ENCODE measurements at places on chromosomes 1 and 21.
A peak's percentile ranks its signal among the peaks of the same experiment; 100 is the strongest.

GRCh38 chr21:36571556-36571955 is 91.6 kb upstream of the CLDN14 start:
- no peak for DNase-seq

DNA sequence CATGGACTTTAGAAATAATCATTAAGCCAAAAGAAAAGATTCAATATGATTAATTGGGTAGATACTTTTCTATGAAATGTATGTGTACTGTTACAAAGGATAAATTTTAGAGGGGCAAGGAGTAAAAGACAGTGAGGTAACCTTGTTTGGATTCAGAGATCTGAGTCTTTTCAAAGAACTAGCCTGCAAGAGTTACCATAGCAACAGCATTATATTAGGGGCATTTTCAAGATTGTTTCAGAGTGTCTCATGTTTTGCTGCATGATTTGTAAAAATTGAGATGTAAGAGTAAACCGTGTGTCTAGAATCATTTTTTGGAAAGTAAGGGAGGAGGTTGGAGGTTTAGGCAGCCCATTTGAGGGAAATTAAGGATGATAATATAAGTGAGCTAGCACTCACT is 70.6 kb upstream of the KIAA1614 start:
- peak; percentile 29 for DNase-seq

DNA sequence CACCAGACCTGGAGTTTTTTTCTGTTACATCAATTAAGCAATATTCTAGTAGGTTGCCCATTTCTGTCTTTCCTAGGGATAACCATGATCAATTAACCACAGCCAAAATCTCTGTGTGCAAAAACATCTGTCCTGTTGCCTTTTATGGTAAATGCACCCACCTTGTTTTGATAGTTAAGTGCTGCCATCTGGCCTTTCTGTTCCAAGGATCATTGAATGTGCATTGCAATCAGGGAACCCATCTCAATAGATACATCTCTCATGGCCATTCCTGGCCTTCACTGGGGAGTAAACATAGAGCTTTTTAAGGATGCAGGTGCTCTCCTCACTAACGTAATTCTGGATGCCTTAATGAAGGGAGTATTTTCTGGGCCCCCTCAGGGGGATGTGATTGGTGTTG is 111.8 kb upstream of the KIAA1614 start:
- DNase-seq: peak; percentile 16

DNA sequence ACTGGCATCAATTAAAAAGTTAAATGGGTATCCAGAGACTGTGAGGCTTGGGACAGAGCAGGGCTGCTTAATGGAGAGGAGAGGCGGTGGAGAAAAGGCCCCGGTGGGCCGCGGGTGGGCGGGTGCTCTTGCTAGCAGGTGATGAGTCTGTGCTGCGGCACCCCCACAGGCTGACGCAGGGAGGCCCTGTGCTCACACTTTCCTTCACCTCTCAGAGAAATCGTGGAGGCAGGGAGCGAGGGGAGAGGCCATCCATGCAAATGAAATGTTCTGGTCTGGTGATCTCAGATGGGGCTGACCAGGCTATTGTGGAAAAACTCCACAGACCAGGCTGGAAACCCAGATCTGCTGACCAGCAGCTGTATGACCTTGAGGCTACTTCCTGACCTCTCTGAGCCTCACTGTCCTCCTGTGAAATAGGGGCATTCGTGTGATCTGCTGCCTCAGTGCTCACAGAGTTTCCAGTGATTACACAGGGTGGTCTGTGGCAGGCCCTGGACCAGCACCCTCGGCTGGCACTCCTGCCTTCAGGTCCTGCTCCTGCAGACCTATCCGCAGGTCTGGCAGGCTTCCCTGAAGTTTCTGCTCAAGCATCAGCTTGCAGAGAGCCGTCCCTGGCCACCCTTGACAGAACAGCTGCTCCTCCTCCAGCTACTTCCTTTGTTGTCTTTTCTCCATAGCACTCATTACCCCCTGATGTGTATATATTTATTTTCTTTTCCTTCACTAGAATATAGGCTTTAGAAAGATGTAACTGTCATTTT is 89.2 kb downstream of the BEND5 start:
- no peak for DNase-seq

- DNase-seq: no peak
These were observed 111.8 kb upstream of the PRMT6 start for GRCh38 chr1:106944721-106945120.

- DNase-seq: no peak
These were observed 27.3 kb upstream of the TMEM61 start for GRCh38 chr1:54952950-54953718.

- DNase-seq: no peak
These were observed 16.4 kb upstream of the KCNN3 start for GRCh38 chr1:154886281-154887015.

GRCh38 chr1:212805767-212806166 is 14.1 kb downstream of the TATDN3 start:
- no peak for DNase-seq

- no peak for DNase-seq
These were observed 36.3 kb upstream of the S1PR1 start for GRCh38 chr1:101200513-101200912.

- DNase-seq: no peak
These were observed 468.8 kb downstream of the USP25 start for GRCh38 chr21:16198546-16198945.

- no peak for DNase-seq
These were observed 7.0 kb upstream of the ANGPTL1 start for GRCh38 chr1:178877896-178878295.

DNA sequence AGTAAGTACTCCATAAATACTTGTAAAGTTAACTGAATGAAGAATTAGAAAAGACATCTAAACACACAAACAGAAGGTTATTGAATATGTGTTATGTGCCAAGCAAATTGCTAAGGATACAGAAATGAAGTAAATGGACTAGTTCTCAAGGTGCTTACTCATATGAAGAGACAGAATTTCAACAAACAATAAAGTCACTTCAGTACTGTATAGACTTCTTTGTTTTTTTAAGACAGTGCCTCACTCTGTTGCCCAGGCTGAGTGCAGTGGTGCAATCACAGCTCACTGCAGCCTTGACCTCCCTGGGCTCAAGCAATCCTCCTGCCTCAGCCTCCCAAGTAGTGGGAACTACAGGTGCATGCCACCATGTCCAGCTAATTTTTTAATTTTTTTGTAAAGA is 57.3 kb downstream of the SERBP1 start:
- DNase-seq: no peak

DNA sequence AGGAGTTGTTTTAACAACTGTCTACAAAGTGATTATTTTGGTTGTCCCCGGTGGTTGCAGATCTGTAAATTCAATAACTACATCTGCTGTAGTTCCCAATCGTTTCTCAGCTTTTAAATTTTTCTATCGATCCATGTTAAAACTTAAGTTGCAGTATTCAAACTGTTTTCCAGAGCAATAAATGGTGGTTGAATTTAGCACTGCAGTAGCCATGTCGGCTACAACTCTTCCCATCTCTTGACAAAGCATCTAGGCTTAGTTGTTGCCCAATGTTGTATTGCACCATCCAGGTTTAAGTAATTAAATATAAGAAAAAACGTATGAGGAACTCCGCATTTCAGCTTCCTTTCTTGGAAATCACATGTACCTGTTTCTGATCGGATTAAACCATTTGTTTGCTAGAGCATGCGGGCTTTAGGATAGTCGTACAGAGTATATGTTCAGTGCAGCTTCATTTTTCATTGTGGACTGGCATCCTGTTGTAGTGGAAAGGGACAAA is 996 bp downstream of the CNIH4 start:
- no peak for DNase-seq

GRCh38 chr21:32817208-32817607 is 45.7 kb upstream of the PAXBP1 start:
- DNase-seq: no peak

DNA sequence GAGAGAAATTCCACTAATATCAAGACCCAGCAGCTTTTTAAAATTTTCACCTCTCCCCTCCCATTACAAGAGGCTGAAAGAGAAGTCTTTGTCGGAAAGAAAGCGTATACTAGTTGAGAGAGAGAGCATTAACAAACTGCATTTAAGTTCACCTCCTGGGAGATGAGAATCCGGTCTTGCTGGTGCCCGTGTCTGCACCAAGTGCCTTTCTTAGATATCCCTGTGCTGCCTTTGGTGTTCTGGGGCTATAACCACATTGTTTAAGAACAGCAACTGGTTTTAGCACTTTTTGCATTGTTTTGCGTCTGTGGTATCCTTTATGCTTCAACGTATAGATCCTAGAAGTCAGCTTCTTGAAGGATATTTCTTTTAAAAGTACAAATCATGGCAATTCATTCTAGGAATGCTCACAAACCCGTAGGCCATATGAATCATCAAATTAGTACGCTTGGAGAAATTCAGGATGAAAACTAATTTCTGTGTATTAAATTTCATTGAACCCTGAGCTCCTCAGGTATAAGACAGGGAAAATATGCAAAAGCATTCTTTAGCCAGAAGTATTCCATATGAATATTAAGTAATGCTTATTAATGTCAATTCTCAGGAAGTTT is 3.4 kb upstream of the RPE65 start:
- DNase-seq: no peak

DNA sequence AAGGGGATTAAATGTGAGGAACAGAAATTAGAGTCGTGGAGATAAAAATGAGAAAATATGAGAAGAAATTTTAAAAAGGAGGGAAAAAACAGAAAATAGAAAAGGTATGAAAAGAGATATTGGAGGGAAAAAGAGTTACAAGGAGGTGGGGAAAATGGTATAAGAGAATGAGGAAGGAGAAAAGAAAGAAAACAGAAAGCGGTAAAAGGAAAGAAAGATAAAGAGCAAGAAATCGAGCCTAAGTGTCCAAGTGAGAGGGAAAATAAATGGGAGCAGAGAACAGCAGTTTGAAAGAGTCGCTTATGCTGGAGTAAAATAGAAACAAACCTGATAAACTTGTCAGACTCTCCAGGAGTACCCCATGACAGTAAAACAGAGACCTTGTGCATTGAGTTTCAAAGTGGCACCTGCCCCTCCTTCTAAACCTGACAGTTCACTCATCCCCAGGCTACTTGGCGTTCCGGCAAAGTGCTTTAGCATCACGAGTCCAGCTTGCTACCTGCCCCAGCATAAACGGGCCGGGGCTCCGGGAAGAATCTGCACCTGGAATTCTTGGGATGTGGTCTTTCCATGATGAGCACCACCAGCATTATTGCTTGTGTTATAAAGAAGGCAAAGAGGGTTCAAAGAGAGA is 585 bp downstream of the NEGR1 start:
- DNase-seq: peak; percentile 53

GRCh38 chr1:221237587-221237986 is 358.3 kb downstream of the HLX start:
- no peak for DNase-seq

GRCh38 chr1:10161541-10162290 is 48.7 kb upstream of the KIF1B start:
- no peak for DNase-seq

DNA sequence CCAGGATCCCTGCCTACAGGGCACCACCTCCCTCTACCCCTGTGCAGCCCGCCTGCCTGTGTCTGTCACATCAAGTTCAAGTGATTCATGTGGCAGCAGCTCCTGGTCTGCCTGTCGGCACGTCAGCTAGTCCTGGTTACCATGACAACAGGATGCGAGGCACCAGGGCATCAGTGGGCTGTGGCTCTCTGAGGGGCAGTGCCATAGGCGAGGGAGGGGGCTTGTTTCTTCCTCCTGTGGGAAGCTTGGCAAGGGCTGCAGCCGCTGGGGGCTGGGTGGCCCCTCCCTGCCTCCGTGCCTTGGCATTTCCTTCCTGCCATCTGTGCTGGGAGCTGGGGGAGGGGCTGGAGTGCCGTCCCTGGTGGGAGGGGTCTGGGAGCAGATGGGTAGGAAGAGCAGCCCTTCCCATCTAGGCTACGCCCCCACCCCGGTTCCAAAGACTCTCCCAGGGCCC is 43.1 kb downstream of the FOXO6 start:
- DNase-seq: peak; percentile 99

- DNase-seq: no peak
These were observed 29.0 kb downstream of the NME7 start for GRCh38 chr1:169338617-169339016.

DNA sequence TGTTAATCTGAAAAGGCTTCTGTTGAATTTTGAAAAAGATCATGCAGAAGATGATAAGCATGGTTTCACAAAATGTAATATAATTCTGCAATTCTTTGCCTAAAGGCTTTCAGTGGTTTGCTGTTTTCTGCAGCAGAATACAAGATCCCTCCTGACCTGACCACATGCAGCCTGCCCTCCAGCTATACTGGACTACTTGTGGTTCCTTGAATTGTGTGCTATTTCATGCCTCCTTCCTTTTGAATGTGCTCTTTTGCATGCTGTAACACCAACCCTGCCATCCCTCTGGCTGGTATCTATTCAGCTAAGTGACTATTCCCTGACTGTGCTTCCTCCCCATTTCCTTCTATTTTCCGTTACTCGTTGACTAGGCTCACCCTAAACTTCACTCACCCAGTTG is 55.5 kb downstream of the CACNA1E start:
- DNase-seq: no peak

- DNase-seq: no peak
These were observed 12.0 kb upstream of the SKI start for GRCh38 chr1:2215909-2216766.

GRCh38 chr1:195979646-195980045 is 628.6 kb downstream of the KCNT2 start:
- no peak for DNase-seq

GRCh38 chr1:113677250-113678158 is 81.8 kb downstream of the PHTF1 start:
- peak; percentile 72 for DNase-seq

DNA sequence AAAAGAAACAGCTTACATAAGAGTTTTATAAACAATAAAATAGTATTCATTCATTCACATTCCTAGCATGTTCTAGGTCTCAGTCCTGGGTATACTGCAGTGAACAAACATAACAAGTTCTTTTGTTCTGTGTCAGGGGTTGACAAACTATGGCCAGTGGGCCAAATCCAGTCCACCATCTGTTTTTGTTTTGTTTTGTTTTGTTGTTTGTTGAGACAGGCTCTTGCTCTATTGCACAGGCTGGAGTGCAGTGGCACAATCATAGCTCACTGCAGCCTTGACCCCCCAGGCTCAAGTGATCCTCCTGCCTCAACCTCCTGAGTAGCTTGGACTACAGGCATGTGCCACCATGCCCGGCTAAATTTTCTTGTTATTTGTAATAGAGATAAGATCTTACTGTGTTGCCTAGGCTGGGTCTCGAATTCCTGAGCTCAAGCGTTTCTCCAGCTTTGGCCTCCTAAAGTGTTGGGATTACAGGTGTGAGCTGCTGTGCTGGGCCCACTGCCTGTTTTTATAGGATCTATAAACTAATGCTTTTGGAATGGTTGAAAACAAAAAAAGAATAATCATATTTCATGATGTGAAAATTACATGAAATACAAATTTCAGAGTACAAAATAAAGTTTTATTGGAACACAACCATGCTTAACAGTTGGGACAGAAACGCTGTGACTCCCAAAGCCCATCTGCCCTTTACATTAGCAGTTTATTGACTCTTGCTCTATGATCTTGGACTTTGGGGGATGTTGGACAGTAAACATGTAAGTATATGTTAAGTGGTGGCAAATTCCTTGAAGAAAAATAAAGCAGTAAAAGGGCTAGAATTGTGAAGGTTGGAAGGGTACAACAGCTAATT is 17.9 kb downstream of the CAPZA1 start:
- DNase-seq: no peak

- peak; percentile 47 for DNase-seq
These were observed 676 bp downstream of the MORC3 start for GRCh38 chr21:36320421-36321324.

- no peak for DNase-seq
These were observed 5.2 kb upstream of the ABCB10 start for GRCh38 chr1:229563701-229564100.
